Neural crest cell (in vitro differentiated cells): ENCODE measurements at places on chromosomes 12 and 14. TPM values are rescaled to one million over a fixed set of nuclear protein-coding genes. Genes with fewer than 3 reads are reported as not detected.

COCH gene
- 16.8 and 16.9 TPM in 2 replicates for total RNA-seq

SCN8A gene
- total RNA-seq = 13.0 and 13.5 TPM in 2 replicates

BDKRB1 gene
- not detected in 2 replicates for total RNA-seq

SMIM41 gene
- not detected in 2 replicates for total RNA-seq

INTS13 gene
- total RNA-seq = 30.6 and 30.7 TPM in 2 replicates

SLC6A15 gene
- 2.8 and 3.2 TPM in 2 replicates for total RNA-seq

INHBC gene
- 0.14 TPM in 1 of 2 replicates, not detected in the other for total RNA-seq

PPP1R3E gene
- 13.6 and 15.0 TPM in 2 replicates for total RNA-seq

NGB gene
- not detected in 2 replicates for total RNA-seq

CD69 gene
- not detected in 2 replicates for total RNA-seq

MSRB3 gene
- total RNA-seq = 7.8 and 8.3 TPM in 2 replicates
